ENCODE measurements at places on chromosomes 12 and 14.

DNA sequence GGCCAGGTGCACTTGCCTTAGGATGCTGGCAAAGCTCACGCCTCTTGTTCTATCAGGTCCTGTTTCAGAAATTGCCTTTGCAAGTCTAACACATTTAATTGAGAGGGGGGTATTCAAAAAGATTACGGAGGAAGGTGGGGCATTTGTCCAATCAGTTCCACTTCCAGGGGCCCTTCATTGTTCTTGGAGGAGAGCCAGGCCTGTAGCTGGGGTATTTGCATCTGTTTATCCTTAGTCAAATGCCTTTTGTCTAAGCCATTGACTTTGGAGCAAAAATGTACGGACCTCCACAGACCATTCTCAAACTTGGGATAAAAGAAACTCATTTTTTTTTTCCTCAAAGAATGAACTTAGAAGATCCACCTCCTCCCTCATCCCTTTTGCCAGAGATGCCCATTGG, 582.0 kb downstream of the BCL11B start:
- DNase-seq, result no peak

DNA sequence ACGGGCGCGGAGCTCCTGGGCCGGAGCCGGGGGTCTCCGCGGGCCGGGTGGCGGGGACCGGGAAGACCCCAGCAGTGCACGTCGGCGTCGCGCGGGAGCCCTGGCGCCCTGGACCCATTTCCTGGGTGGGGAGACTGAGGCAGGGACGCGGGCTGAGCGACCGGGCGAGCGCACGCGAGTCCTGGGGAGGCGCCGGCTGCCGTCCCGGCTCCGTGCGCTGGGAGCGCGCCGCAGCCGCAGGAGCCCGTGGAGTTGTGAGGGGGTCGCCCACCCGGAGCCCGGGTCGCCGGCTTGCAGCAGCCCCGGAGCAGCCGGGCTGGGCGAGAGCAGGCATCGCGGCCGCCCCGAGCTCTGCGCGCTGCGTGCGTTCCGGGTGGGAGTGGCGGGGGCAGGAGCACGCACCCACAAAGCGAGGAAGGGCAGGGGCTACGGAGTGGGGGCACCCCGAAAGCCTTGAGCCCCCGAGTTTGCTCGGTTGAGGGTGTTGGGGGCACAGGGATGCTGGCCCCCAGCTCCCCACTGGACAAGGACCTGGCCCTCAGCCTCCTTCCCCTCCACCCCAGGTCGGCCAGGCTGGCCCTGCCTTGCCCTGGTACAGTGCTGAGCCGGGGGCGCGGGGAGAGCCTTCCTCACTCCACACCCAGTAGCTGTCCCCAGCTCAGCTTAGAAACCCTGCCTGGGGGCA, 620 bp downstream of the MMP17 start:
- DNase-seq, result no peak

DNA sequence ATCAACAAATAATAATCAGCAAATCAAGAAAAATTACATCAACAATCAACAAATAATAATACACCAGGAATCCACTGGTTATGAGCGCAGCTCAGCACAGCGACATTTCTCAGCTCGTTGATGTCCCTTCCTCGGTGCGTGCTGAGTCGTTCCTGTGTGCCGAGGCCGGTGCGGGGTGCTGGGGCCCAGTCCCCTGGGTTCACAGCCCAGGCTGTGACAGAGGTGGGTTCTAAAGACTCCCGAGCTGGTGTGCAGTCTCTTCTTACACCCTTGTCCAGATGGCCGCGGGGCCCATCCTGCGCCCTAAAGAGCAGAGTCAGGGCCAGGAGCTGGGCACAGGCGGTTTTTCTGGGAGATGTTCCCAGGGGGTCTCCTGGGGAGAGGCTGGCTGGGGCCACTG, 26.9 kb upstream of the TRAF3 start:
- DNase-seq, result no peak

GRCh38 chr12:43206396-43206795, 345.6 kb downstream of the ADAMTS20 start:
- no peak for DNase-seq

DNA sequence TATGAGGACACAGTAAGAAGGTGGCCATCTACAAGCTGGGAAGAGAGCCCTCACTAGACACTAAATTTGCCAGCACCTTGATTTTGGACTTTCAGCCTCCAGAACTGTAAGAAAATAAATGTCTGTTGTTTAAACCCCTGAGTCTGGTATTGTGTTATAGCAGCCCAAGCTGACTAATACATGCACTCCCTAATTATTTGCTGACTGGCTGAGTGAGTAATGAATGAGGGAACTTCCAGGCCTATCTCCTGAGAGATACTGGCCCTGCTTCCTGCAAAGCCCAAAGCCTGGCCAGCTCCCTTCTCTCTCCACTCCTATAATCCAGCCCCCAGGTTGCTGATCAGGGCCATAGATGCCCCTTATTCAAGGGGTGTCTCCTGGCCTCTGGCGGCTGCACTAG, 120.0 kb upstream of the NOS1 start:
- DNase-seq, result no peak

DNA sequence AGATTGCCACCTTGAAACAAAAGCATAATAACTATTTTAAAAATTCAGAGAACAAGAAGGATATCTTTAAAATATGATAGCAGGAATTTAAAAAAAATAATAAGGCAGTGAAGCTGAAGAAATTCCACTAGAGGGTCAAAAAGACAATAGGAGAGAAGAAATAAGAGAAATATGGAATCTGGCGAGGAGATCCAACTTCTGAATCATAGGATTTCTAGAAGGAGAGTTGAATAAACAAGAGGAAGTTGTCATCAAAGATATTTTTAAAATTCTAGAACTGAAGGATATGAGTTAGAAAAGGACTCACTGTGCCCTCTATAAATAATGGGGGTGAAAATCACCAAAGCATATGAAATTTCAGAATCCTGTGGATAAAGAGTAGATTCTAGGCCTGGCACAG, 26.8 kb upstream of the TOMM20L start:
- no peak for DNase-seq

- no peak for DNase-seq
Measured at GRCh38 chr14:105883066-105884005, 357.0 kb downstream of the TMEM121 start.

GRCh38 chr12:2332236-2332635, 279.4 kb downstream of the CACNA1C start:
- no peak for DNase-seq

DNA sequence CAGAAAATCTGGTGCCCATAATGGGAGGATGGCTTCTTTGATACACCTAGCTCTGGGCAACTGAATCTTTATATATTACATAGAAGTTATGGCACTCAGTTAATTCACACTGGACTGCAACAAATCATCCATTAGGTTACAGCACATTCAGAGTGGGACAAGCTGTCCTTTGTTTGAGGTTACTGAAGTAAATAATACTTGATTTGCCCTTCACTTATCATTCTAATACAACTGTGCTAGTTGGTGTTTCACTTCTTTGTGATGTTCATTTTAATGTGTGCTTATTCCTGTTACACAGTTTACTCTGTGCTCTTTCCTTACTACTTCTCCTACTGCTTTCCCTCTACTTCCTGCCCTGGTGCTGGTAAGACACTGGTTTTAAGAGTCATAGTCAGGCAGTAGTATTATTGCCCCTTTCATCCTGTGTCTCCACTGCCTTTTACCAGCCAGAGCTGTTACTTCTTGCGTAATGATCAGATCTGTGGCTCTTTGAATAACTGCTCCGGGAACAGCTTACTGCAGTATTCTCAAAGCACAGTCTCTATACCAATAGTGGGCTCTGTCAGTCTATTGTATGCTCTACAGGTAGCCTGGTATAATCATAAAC, 36.4 kb upstream of the GXYLT1 start:
- no peak for DNase-seq

DNA sequence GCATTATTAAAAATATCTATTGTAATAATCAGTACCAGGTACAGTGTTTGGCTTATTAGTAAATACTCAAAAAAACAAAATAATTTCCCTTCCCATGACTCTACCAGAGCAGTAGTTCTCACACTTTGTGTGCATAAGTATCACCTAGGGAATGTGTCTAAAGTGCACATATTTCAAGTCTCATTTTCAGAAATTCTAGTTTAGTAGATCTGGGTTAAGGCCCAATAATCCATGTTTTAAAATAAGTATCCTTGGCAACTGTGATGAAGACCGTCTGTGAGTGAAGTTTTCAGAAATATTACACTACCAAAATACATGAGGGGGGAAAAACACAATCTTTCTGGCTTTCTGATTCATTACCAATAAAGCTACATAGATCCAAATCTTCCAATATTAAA, 237.6 kb downstream of the SLC2A13 start:
- no peak for DNase-seq
